ENCODE measurements at places on chromosomes 13 and 19. TPM values are rescaled to one million over a fixed set of nuclear protein-coding genes. Genes with fewer than 3 reads are reported as not detected.

The IGFL3 gene
- not detected for total RNA-seq

The TRPM4 gene
- total RNA-seq: 1.8 TPM

The OVOL3 gene
- not detected for total RNA-seq

The CFAP97D2 gene
- total RNA-seq: not detected

The LILRA5 gene
- total RNA-seq: not detected

The ATP4B gene
- not detected for total RNA-seq

The MEIOSIN gene
- not detected for total RNA-seq

The ZNF625 gene
- total RNA-seq: 3.0 TPM

The PGLYRP2 gene
- total RNA-seq: not detected

The ELANE gene
- not detected for total RNA-seq

The MRPS31 gene
- 46.3 TPM for total RNA-seq

The PSG2 gene
- total RNA-seq: not detected

The GAS6 gene
- total RNA-seq: 0.17 TPM

DNA sequence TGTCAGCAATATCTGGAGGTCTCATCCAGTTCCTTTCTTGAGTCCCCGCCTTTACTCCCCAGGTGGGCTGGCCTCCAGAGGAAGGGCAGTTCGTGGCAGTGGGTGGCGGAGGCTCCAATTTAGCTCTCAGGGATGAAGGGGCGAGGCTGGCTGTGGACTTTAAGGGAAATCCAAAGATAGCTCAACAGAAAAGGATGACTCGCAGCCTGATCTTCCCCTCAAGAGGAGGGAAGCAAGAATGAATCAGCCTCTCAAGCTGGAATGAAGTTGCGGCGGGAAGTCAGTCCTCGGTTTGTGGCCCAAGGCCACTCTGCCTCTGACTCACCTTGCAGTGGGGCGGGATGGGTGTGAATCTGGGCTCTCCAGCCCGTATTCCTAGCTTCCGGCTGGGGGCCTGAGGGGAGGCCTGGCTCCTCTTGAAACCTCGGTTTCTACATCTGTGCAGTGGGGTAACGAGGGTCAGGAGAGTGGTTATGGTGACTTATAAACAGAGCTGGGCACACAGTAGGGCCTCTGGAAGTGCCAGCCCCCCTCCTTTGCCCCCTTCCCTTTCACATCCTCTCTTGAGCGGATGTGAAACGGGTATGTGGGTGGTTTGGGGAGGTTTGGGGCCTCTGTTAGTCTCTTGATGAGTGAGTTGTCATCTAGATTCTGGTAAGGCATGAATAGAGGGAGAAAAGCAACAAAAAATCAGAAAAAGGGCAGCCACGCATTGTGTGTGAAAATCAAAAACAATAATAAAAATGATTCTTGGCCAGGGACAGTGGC lies 10.5 kb upstream of the SMG9 start:
- peaks cover 87% of the 10 kb centered on the region for H3K4me1 ChIP-seq
- peak overlapping the region; percentile 71 for H3K4me3 ChIP-seq
- DNase-seq: peak; percentile 93
- peaks cover 79% of the 10 kb centered on the region for H3K36me3 ChIP-seq
- H3K27ac ChIP-seq: peak overlapping the region; percentile 88

GRCh38 chr13:66958611-66959010 lies 271.5 kb downstream of the PCDH9 start:
- no peak overlapping the region for H3K4me3 ChIP-seq
- H3K27ac ChIP-seq: no peak overlapping the region
- H3K36me3 ChIP-seq: no peaks in the 10 kb centered on the region
- no peaks in the 10 kb centered on the region for H3K27me3 ChIP-seq
- DNase-seq: no peak

GRCh38 chr13:83327091-83327490 lies 555.2 kb downstream of the SLITRK1 start:
- no peak overlapping the region for H3K27ac ChIP-seq
- no peak for DNase-seq
- no peaks in the 10 kb centered on the region for H3K27me3 ChIP-seq
- no peak overlapping the region for H3K4me3 ChIP-seq
- no peaks in the 10 kb centered on the region for H3K4me1 ChIP-seq

DNA sequence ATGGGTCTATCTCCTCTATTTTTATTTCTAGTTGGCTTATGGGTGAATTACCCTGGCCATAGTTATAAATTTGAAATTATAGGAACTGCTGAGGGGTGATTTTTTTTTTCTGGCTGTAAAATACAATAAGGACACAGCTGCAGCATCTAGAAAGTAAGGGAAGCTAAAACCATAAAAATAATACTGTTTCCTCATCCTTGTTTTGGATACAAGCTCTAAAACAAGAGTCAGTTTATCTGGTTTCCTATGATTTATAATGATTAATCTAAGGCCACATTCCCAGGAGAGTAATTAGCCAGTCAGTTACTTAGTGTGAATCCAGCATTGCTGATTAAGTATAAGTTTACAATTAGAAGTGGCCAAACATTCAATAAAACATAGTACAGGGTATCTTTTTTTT lies 219.1 kb upstream of the NBEA start:
- H3K4me1 ChIP-seq: no peaks in the 10 kb centered on the region
- H3K27me3 ChIP-seq: no peaks in the 10 kb centered on the region
- no peak overlapping the region for H3K4me3 ChIP-seq
- DNase-seq: no peak
- no peak overlapping the region for H3K27ac ChIP-seq

- H3K27ac ChIP-seq: no peak overlapping the region
- peaks cover 19% of the 10 kb centered on the region for H3K4me1 ChIP-seq
- peaks cover 3% of the 10 kb centered on the region for H3K36me3 ChIP-seq
- no peaks in the 10 kb centered on the region for H3K27me3 ChIP-seq
These were observed 8.4 kb downstream of the PPP1R14A start for GRCh38 chr19:38247734-38248268.

DNA sequence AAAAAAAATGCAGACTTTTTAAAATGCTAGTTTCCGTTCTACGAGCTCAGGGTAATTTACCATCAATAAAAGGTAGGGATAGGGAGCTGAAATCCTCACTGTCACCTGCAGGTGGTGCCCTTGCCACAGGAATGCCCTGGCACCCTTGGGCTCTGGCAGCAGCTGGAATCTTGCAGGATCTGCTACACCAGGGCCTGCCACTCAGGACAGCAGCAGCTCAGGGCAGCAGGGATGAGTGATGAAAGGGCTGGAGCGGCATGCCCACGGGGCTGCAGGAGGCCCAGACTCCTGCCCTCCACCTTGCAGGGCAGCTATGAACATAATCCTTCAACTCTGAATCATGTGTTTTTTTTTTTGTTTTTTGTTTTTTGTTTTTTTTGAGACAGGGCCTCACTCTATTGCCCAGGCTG lies 54.0 kb downstream of the GNG7 start:
- no peaks in the 10 kb centered on the region for H3K4me1 ChIP-seq
- no peaks in the 10 kb centered on the region for H3K27me3 ChIP-seq
- no peak overlapping the region for H3K27ac ChIP-seq
- H3K36me3 ChIP-seq: no peaks in the 10 kb centered on the region

DNA sequence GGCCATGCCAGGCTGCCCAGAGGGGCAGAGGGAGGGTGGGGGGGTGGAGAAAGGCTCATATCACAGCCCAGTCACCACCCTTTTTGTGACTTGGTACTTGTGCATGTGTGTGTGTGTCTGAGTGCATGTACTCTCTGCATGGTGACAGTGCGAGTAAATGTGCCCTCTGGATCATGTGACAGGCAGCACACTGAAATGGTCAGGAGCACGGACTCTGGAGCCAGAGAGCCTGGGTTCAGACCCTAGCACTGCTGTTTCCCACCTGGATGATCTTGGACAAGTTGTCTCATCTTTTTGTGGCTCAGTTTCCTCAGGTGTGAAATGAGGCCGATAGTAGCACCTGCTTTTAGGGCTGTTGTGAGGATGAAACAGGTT lies 2.0 kb downstream of the CIC start:
- no peak overlapping the region for H3K4me3 ChIP-seq
- peaks cover 27% of the 10 kb centered on the region for H3K36me3 ChIP-seq
- no peaks in the 10 kb centered on the region for H3K27me3 ChIP-seq
- H3K27ac ChIP-seq: peak overlapping the region; percentile 99
- peaks cover 43% of the 10 kb centered on the region for H3K4me1 ChIP-seq
- no peak for DNase-seq

DNA sequence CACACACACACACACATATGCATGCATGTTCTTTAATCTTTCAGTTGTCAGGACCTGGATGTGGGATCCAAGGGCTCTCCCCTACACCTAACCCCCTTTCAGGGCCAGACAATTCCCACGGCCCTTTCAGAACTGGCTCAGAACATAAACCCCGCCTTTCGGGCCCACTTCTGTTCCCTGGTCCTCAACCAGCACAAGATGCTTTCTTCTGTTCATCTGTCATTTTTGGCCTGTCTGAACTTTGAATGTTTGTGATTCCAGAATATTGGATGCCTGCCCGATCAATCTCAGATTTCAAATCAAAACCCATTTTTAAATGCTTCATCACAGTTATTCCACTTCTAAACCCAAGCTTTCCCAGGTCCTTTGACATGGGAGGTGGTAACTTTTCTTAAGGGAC lies 167.3 kb downstream of the USP12 start:
- H3K36me3 ChIP-seq: no peaks in the 10 kb centered on the region
- DNase-seq: no peak
- peaks cover 38% of the 10 kb centered on the region for H3K27me3 ChIP-seq
- no peak overlapping the region for H3K27ac ChIP-seq
- peaks cover 4% of the 10 kb centered on the region for H3K4me1 ChIP-seq

- H3K36me3 ChIP-seq: peaks cover 6% of the 10 kb centered on the region
- no peak overlapping the region for H3K4me3 ChIP-seq
- H3K27ac ChIP-seq: no peak overlapping the region
- DNase-seq: no peak
- H3K27me3 ChIP-seq: no peaks in the 10 kb centered on the region
These were observed 18.1 kb downstream of the PHLDB3 start for GRCh38 chr19:43486412-43486811.

DNA sequence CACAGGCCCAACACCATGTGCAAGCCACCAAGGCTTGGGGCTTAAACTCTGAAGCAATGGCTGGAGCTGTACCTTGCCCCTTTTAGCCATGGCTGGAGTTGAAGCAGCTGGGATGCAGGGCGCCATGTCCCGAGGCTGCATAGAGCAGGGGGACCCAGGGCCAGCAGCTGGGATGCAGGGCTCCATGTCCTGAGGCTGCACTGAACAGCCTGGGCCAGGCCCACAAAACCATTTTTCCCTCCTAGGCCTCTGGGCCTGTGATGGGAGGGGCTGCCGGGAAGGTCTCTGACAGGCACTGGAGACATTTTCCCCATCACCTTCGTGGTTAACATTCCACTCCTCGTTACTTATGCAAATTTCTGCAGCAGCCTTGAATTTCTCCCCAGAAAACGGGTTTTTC lies 10.8 kb downstream of the TRAPPC2B start:
- H3K4me3 ChIP-seq: no peak overlapping the region
- H3K4me1 ChIP-seq: no peaks in the 10 kb centered on the region
- H3K27ac ChIP-seq: no peak overlapping the region
- no peaks in the 10 kb centered on the region for H3K27me3 ChIP-seq
- DNase-seq: no peak

DNA sequence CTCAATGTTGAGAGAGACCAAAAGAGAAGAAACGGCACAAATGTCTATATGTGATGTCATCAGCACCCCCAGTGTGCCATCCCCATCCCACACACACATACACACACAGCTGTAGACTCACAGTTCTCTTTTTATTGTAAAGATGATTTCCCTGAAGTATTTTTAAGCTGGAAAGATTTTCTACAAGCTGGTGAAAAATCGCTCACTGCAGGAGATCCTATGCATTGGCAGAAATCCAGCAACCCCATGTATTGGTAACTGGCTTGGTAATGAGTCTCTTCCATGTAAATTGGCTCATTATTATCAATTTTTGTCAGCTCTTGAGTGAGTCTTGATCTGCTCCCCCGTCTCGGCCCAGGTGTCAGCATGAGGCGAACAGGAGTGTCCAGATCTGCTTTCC lies 107.1 kb upstream of the UQCRFS1 start:
- H3K4me3 ChIP-seq: no peak overlapping the region
- no peaks in the 10 kb centered on the region for H3K27me3 ChIP-seq
- no peaks in the 10 kb centered on the region for H3K36me3 ChIP-seq
- no peak overlapping the region for H3K27ac ChIP-seq
- no peak for DNase-seq
- H3K4me1 ChIP-seq: no peaks in the 10 kb centered on the region

- no peak overlapping the region for H3K4me3 ChIP-seq
- peak; percentile 11 for DNase-seq
- H3K27me3 ChIP-seq: peaks cover 36% of the 10 kb centered on the region
- H3K27ac ChIP-seq: no peak overlapping the region
- H3K4me1 ChIP-seq: no peaks in the 10 kb centered on the region
These were observed 38.6 kb downstream of the SCEL start for GRCh38 chr13:77574096-77574495.

- H3K27ac ChIP-seq: no peak overlapping the region
- no peak for DNase-seq
- peaks cover 7% of the 10 kb centered on the region for H3K27me3 ChIP-seq
- no peak overlapping the region for H3K4me3 ChIP-seq
- H3K36me3 ChIP-seq: no peaks in the 10 kb centered on the region
These were observed 628.7 kb downstream of the EFNB2 start for GRCh38 chr13:105906746-105907145.

DNA sequence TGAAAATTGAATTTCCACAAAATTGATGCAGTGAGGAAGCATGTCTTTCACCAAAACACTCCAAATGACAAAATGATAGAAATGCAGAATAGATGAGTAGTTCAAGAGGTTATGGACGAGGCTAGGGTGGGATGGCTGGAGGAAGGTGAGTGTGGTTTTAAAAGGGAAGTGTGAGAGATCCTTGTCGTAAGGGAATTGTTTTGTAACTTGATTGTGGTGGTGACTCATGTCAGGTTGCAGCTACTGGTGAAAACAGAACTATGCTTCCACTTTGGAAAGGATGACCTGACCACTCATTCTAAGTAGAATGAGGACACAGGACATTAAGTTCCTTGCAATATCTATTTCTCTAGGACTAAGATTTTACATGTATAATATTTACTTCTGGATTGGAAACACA lies 345.7 kb downstream of the MTUS2 start:
- H3K27me3 ChIP-seq: no peaks in the 10 kb centered on the region
- H3K4me1 ChIP-seq: no peaks in the 10 kb centered on the region
- DNase-seq: no peak
- H3K4me3 ChIP-seq: no peak overlapping the region

DNA sequence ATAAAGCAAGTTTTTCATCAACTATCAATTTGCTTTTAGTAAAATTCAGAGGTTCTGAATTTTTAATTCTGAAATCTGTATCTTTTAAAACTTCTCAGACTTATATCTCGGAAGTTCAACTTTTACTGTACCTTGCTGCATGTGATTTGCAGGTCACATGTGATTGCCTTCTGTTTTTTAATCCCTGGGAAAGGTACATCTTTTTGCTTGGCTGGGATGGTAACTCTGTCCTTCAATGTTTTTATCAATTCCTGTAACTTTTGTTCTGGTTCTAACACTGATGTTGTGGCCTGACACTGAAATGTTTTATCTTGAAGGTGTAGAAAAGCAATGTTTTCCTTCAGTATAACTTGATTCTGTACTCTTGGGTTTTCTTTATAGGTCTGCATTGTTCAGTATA lies 16.2 kb upstream of the NAA16 start:
- no peak overlapping the region for H3K27ac ChIP-seq
- DNase-seq: no peak
- peaks cover 1% of the 10 kb centered on the region for H3K36me3 ChIP-seq
- H3K27me3 ChIP-seq: peaks cover 9% of the 10 kb centered on the region

GRCh38 chr13:46387064-46387851 lies at the start of gene RUBCNL:
TSS of gene RUBCNL (minus strand) at chr13:46387252. CDS start at chr13:46372475, 14,777 bp downstream.
- peak within 1 kb of the TSS; percentile 91 for H3K4me3 ChIP-seq
- DNase-seq: peak; percentile 76
- H3K27me3 ChIP-seq: peaks cover 33% of the 10 kb centered on the region
- H3K4me1 ChIP-seq: peaks cover 26% of the 10 kb centered on the region

GRCh38 chr13:47594833-47595232 lies 406.2 kb downstream of the SUCLA2 start:
- H3K27me3 ChIP-seq: no peaks in the 10 kb centered on the region
- H3K27ac ChIP-seq: no peak overlapping the region
- H3K36me3 ChIP-seq: no peaks in the 10 kb centered on the region
- no peak for DNase-seq

GRCh38 chr13:32530841-32531253 lies 7.7 kb downstream of the N4BP2L2 start:
- H3K27me3 ChIP-seq: no peaks in the 10 kb centered on the region
- peaks cover 53% of the 10 kb centered on the region for H3K4me1 ChIP-seq
- H3K4me3 ChIP-seq: peak overlapping the region; percentile 74
